ENCODE measurements at places on chromosomes 1 and 21.

GRCh38 chr21:42461185-42461520 is 34.9 kb downstream of the RSPH1 start:
- DNase-seq, result no peak

GRCh38 chr21:33286076-33286475 is 19.9 kb downstream of the IL10RB start:
- DNase-seq, result no peak

DNA sequence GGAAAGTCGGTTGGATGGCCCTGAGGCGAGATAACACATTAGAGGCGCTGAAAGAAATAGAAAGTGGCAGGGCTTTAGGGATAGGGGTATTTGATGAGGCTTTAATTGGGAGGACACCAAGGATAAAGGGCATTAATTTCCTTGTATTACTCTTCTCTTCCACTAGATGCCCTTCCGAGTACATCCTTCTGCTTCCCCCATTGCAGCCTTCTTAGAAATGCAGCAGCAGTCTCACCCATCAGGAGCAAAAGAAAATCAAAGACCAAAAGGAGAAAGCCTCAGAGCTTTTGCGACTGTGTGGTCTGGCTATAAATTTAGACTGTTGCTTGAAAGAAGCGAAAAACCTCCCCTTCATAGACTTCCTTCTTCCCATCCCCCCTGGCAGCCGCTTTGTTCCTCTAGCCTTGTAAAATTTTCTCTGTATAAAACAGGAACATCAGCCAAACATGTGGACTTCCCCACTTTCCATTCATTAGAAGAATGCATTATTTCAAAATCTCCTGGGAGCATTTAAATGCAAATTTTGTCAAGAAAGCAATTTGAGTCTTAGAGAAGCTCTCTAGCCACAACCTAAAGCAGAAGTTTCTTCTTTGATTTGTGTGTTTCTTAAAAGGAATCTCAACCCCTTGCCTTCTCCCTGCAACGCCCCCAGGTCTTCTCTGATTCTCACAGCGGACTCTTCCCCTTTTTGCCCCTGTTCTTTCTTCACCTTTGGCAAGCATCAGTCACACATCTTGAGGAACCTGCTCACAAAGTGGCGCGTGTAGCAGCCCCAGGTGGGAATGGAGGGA is 76.6 kb downstream of the NDUFS5 start:
- no peak for DNase-seq

DNA sequence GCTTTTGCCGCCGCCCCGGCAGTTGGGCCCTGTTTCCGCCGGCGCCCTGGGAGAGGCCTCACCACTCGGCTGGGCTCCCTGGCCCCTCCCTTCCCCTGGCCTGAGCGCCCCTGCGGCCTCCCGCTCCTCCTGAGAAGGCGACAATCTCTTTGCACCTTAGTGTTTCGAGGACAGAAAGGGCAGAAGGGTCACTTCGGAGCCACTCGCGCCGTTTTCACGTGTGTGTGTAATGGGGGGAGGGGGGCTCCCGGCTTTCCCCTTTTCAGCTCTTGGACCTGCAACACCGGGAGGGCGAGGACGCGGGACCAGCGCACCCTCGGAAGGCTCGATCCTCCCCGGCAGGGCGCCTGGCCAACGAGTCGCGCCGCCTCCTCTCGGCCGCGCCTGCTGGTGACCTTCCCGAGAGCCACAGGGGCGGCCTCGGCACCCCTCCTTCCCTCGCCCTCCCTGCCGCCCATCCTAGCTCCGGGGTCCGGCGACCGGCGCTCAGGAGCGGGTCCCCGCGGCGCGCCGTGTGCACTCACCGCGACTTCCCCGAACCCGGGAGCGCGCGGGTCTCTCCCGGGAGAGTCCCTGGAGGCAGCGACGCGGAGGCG is 432 bp upstream of the SIM2 start:
- DNase-seq, result no peak

DNA sequence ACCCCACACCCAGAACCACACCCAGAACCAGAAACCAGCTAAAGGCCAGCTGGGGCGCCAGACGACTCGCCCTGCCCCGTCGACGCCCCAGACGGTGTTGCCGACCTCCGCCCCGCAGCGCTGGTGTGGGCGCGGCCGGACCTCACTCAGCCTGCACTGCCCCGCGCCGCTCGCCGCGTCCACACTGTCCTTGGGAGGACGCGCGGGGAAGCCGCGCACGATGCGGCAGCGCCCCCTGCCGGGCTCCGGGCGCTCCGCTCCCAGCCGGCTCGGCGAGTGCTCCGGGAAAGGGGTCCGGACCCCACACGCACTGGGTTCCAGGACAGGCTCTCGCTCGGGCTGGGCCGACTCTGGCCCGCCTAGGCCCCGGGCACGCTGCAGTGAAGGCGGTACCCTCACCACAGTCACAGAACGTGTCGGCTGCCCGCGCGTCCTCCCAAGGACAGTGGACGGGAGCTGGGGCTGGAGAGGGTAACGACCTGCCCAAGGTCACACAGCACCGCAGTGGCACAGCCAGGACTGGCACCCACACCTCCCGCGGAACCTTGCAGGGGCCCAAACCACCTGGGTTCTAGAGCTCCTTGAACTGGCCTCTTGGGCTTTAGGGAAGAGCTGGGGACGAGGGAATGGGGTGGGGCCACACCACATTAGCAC is 90.2 kb downstream of the DMRTA2 start:
- DNase-seq, result no peak

DNA sequence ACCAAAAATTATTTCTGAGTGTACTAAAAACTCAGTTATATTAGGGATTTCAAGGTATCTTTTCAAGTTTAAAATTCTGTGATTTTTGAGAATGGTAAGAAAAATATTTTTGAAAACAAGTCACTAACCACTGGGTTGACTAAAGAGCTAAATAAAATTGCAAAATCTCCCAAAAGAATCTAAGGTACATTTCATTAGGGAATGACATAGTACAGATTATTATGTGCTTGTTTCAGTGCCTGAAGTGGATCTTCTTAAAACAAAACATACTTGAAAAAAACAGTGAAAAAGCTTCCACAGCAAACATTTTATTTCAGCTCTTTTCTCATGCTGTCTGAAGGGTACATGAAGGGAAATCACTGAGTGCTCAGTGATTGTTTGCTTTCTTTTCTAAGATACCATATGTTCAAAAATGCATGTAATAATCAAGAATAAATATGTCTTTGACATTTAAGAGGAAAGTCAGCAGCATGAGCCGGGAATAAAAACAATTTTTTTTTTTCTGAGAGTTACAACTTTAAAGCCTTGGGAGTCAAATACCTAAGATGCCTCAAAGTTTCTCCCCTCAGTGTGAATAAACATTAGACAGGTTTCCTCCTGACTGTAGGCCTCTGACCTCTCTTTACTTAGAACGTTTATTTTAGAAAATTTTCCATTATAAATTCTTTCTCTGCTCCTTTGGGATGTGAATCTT is 200.7 kb downstream of the KCNT2 start:
- DNase-seq, result no peak

DNA sequence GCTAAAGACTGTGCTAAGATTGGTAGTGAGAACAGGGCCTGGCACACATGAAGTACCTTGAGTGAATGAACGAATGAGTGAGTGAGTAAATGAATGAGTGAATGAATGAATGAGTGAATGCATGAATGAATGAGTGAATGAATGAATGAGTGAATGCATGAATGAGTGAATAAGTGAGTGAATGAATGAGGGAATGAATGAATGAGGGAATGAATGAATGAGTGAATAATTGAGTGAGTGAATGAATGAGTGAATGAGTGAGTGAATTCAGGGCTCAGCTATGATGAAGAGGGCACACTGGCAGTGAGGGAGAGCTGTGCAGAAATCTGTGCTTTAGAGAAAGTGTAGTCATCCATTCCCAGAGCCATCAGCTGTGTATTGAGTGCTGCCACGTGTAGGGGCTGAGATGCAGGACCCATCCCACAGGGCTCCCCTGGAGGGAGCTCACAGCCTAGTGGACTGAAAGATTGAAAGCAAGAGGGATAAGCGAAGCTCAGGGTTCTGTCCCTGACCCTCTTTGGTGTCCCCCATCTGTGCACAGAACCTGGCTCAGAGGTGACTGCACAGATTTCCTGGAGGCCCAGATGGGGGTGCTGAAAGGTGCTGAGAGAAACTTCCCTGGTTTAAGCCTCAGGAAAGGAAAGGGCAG is 217.9 kb upstream of the VAMP3 start:
- no peak for DNase-seq

GRCh38 chr1:18668750-18669404 is 38.2 kb downstream of the PAX7 start:
- DNase-seq, result no peak

DNA sequence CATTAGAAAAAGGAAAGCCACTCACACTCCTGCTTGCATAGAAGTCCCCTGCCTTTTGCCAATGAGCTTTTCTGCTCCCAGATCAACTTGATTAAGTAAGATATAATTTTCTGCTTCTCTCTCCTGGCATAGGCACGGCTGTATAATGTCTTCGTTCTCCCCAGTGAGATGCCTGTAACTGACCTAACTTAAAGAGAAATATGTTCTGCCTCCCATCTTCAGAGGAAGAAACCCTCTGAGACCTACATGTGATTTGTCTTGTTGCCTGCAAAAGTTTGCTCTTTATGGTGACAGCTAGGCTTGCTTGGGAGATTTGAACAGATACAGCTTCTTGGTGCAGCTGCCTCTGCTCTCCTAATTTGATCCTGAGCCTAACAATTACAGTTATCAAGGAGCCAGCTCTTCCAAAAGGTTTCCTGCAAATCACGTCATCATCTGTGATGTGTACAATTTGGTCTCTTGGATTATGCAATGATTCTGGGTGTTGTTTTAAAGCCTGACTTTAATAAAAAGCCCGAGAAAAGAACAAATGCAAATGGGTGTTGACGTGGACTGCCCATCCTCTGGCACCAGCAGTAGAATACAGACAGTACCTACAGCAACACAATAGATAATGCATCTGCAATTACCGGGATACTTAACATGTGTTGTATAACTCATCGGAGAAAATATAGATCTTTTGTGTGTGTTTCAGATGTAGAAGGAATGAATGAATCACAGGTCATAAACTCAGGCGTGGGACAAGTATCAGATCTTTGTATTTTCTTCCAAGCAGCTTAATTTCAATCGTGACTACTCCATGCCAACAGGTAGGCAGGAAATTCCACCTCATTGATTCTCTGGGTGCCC is 76.2 kb upstream of the KAZN start:
- DNase-seq, result no peak

DNA sequence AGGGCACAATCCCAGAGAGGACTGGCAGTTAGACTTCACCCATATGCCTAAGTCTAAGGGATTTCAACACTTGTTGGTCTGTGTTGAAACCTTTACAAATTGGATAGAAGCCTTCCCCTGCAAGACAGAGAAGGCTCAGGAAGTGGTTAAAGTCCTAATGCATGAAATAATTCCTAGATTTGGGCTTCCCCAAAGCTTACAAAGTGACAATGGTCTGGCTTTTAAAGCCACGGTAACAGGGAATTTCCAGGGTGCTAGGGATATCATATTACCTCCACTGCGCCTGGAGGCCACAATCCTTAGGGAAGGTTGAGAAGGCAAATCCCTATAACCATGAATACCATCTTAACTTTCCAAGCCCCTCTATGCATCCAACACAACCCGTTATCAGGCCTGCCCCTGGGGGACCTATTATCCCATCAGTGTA is 3.3 kb upstream of the FMO4 start:
- DNase-seq, result no peak

GRCh38 chr1:7373251-7373650 is 397.8 kb upstream of the VAMP3 start:
- no peak for DNase-seq

DNA sequence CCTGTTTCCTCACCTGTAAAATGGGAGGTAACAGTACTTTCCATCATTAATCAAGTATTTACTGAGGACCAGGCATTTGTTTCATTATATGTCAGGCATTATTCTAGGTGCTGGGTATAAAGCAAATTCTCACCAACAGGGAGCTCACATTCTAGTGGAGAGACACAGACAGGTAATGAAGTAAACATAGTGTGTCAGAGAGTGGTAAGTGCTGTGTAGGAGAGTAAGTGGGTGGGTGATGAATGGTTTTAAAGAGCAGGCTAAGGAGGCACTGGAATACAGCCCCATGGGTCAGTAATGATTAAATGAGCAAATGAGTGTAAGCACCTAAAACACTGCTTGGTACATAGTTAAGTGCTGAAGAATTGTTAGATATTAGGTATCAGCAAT is 60.4 kb downstream of the DNTTIP2 start:
- no peak for DNase-seq

GRCh38 chr21:45997205-45997494 is 15.6 kb downstream of the COL6A1 start:
- no peak for DNase-seq

- peak; percentile 31 for DNase-seq
Measured at GRCh38 chr1:18955441-18956192, 859 bp downstream of the IFFO2 start.

GRCh38 chr1:94098585-94099111 is 22.3 kb downstream of the ABCA4 start:
- DNase-seq, result no peak

GRCh38 chr21:45737485-45738166 is 94.1 kb downstream of the PCBP3 start:
- no peak for DNase-seq

GRCh38 chr21:45378258-45378966 is 26.6 kb upstream of the COL18A1 start:
- DNase-seq, result no peak

DNA sequence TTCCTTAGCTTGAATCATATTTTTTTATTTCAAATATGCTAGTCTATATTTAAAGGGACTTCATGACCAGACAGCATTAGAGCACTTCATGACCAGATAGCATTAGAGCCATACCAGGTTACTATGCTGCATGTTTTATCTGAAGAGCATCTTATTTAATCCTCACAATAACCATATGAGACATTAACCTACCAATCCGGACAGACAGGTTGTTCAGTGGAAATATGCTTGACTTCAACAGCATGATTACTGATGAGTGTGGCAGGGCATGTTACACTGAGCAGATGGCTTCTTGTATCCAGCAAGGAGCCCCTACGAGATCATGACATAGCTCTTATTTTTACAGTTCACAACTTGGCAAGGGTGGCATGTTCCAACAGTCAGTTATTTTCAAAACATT is 85.0 kb upstream of the KCTD3 start:
- no peak for DNase-seq

- DNase-seq, result no peak
Measured at GRCh38 chr1:9782116-9782751, 41.5 kb downstream of the CLSTN1 start.

GRCh38 chr1:173477286-173478093 is at the start of gene PRDX6:
Gene PRDX6, plus strand, starts transcription at chr1:173477335. Its CDS starts 63 bp downstream, at chr1:173477398.
- DNase-seq, result no peak

DNA sequence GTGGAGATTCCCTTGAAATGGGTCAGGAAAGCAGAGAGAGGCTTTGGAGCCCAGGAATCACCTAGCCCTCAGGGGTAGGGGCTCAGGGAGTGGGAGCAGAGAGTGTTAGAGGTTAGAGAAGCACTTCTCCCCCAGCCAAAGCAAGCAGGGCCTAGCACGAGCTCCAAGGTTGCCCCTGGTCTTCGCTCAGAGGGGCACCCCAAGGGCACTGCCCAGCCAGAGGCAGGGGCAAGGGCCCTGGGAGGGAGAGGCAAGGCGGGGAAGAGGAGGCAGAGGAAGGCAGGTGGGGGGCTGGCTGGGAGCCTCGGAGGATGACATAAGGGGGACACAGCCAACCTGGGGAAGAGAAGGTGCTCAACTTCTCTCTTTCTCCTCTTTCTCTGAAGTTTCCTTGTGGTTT is 71.9 kb downstream of the CASZ1 start:
- no peak for DNase-seq

GRCh38 chr21:45017039-45017960 is 57.1 kb upstream of the ADARB1 start:
- no peak for DNase-seq

- no peak for DNase-seq
Measured at GRCh38 chr1:222058249-222058648, 316.4 kb upstream of the DUSP10 start.

- no peak for DNase-seq
Measured at GRCh38 chr21:23099185-23099584, 2101.0 kb downstream of the NCAM2 start.
